ENCODE measurements at places on chromosomes 4 and X.

DNA sequence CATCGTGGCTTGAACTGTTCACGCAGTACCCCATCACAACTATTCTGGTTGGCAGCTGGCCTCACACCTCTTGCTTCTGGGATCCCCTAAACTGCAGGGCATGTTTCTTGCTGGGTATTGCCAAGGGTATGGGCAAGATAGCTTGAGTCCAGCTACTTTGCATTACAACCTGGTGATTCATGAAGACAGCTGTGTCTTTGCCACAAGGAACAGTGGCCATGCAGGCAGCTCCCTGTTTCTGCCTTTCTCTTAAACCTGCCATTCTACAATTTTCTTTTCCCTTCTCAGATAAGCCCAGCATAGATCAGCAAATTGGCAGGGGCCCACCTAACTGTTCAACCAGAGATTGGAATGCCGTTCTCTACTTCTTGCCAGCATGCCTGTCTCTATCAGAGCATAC is 42.8 kb downstream of the TENM3 start:
- no peak for DNase-seq

DNA sequence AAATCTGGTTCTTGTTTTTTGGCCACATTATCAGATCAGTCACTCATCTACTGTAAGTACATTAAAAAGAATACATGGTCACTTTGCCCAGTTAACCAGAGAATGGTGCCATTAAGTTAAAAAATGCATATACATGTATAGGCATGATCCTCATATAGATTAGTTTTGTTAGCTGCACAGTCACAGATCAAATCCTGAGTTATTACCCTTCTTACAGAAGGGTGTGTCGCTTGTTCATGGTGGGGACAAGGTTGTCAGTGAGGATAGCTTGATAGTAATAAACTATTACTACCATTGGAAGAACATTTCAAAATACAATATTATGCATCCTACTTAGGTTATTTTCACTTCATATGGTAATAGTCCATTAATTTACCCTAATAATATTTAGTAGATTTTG is 48.5 kb downstream of the GALNT7 start:
- no peak for DNase-seq

GRCh38 chrX:103666202-103667107 is 20.0 kb downstream of the MORF4L2 start:
- no peak for DNase-seq

- no peak for DNase-seq
Observed at GRCh38 chr4:14434483-14434882, 567.8 kb upstream of the CPEB2 start.

DNA sequence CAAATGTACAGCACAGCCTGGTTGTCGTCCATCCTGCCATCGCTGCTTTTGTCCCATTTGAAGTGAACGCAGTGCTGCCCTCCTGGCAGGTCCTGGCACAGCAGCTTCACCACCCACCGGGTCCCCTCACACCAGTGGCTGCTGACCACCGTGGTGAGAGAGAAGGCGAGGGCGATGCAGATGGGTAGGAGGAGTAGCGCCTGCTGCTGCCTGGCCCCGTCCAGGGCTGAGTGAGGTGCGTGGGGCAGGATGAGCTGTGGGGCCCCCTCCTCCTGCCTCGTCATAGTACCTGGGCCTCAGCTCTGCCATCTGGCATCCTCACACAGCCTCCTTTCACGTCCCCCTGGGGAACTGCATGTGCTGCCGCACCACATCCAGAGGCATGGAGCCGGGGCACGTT is 1.8 kb downstream of the DCAF8L2 start:
- DNase-seq, result no peak

- DNase-seq, result no peak
Observed at GRCh38 chr4:97367878-97368277, 775.4 kb downstream of the STPG2 start.

GRCh38 chr4:180636696-180637404 is 1606.4 kb upstream of the TENM3 start:
- no peak for DNase-seq

DNA sequence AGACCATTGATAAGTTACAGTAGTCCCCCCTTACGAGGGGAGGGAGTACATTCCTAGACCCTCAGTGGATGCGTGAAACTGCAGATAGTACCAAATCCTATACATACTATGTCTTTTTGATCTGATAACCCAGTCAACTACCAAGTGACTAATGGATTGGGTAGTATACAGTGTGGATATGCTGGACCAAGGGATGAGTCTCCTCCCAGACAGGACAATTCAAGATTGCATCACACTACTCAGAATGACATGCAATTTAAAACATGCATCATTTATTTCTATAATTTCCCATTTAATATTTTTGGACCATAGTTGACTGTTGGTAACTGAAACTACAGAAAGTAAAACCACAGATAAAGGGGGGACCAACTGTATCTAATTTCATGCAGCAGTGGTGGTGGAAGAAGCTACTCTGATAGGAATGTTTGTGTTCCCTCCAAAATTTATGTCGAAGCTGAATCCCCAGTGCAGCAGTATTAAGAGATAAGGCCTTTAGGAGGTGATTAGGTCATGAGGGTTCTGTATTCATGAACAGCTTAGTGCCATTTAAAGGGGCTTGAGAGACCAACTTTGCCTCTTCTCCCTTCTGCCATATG is 11.9 kb downstream of the HADH start:
- no peak for DNase-seq

- DNase-seq, result no peak
Observed at GRCh38 chr4:166318810-166319525, 445.9 kb downstream of the TLL1 start.

GRCh38 chr4:88382621-88383020 is 4.0 kb downstream of the HERC6 start:
- DNase-seq, result peak; percentile 21

- DNase-seq, result no peak
Observed at GRCh38 chrX:49993661-49994060, 71.3 kb downstream of the CLCN5 start.

GRCh38 chrX:84182516-84182915 is 5.5 kb downstream of the RPS6KA6 start:
- no peak for DNase-seq

- no peak for DNase-seq
Observed at GRCh38 chr4:35124106-35124505, 1120.2 kb downstream of the ARAP2 start.

DNA sequence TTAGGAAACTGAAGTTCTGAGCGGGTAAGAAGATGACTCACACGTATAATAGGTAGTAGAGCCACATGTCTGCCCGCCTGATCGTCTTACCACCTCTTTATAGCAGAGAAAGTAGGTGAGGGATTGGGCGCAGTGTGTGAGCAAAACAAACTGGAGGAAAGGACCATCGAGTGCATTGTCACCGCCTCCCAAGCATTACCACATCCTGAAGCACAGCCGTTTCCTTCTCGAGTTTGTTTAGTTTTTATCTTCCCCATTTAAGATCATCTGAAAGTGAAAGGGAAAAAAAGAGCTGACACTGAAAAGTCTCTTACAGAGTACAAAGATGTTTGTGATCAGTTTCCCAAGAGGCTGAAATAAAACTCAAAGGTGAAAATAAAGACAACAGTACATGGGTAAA is 14.8 kb downstream of the PDK3 start:
- peak; percentile 40 for DNase-seq

- DNase-seq, result no peak
Observed at GRCh38 chr4:70687392-70687791, 940 bp upstream of the UTP3 start.

- DNase-seq, result no peak
Observed at GRCh38 chrX:46770817-46771163, 11.9 kb upstream of the SLC9A7 start.

DNA sequence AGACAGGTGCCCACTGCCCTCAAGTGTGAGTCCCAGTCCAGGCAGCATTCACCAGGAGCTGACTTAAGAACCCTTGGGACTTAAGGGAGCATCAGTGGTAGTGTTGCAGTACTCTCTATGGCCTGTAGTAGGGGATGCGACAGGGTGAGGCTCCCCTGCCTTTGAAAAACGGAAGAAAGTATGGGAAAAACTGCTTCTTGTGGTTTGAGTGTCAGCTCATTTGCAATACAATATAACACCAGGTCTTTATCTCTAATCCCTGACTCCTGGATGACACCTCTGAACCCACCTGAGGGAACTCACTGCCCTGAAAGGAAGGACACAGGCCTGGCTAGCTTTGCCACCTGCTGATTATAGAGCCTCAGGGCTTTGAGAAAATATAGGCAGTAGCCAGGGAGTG is 176.0 kb downstream of the SMARCA1 start:
- no peak for DNase-seq

DNA sequence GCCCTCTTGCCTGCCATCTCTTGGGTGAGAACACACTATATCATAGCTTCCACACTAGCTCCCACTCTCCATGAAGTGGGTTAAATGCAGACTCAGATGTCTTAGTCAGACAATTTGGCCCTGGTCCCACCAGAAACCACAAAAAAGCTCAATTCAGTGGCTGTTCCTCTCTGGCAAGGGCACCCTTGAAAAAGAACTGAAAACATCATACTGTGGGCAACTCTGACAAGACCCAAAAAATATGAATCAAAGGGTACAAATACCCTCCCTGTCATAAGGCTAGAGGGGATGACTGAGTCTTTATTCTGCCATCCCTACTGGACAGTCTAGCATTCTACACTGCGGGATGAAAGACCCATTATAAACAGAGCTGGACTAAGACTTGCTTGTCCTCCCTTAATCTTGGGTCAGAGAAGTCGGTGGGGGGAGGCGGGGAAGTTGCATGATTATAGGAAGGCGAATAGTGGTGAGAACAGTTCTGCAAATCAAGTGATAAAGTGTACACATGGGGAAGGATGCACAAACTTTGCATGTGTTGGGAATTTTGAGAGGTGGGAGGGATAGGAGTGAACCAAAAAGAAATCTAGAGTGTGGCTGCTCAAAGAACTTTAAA is 172.1 kb downstream of the OPHN1 start:
- DNase-seq, result no peak

GRCh38 chrX:54089191-54089590 is 44.9 kb upstream of the PHF8 start:
- DNase-seq, result no peak

Data from stimulated activated CD8-positive, alpha-beta memory T cell treated with anti-CD3 and anti-CD28 coated beads, Interleukin-2, amount 100 ng/mL, for 1 hour (primary cell).